ENCODE measurements at places on chromosomes 2 and 18.

DNA sequence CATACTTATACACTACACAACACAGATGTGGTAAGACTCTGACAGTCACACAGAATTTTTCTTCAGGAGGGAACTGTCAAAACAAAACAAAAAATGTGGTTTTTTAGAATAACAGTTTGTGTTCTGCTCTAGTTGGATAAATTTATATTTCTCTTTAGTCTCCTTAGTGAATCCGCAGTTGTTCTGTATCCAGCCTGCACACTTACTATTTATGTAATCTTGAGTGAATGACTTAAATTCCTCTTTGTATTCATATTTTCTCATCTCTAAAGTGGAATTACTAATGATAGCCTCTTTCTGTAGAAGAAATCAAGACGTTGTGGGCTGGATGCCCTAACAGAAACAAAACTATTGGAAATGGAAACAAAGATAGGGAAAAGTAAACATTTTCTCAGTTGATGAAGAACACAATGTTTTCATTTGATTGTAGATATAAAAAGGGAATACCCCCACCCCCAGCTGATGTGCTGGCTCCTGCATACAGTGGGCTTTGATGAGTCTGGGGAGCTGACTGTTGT is 375.2 kb downstream of the TRIB2 start:
- DNase-seq: no peak

GRCh38 chr2:74747411-74748080 is 86.4 kb upstream of the HK2 start:
- peak; percentile 94 for DNase-seq

DNA sequence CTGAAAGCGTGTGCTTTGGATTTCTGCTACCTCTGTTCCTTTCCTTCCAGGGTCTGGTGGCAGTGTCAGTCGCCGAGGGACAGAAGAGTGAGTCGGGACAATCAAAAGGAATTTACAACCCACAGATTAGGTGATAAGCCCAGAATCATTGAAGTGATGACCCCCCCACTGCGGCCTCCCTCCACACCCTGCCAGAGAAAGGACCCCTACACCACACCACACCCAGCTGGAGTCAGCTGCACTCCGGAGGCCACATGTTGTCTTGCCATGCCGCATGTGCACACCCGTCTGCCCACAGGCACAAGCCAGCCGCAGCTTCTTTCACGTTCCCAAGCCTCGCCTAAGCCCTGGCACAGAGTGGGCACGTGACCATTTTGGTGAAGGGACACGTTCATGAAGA is 366.8 kb upstream of the SALL3 start:
- no peak for DNase-seq

DNA sequence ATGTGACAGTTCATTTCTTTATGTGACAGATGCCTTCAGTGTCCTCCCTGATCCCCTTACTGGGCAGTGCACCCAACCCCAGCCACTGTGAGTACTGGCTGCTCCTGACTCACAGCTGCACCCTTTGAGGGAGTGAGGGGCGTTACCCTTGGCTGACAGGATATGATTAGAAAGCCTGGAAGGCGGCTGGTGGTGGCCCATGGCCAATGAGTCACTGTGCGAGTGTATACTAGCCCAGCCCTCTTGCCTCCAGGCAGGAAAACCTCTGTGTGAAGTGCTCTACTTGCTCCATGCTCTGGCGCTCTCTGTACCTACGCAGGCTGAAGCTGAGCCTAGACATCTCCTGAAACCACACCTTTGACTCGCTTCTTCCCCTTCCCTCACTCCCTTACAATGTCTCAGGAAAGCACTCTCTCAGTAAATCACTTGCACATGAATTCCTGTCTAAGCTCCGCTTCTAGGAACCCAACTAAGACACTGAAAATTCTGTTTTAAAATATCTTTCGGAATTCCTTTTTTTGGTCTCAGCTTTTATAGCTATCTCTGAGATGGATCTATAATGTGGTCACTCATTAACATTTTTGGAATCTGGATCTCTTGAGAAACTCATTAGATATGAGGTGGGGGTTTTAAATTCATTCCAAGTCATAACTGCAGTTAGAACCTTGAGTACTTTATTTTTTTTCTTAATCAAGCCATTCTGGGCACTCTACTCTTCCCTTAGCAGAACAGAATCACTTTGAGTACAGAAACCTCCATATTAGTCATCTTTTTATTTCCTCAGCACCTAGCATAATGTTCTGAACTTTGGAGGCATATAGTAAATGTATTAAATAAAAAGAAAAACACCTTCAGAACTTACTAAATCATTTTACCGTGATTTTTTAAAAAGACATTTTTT is 25.3 kb upstream of the STAM2 start:
- peak; percentile 90 for DNase-seq

DNA sequence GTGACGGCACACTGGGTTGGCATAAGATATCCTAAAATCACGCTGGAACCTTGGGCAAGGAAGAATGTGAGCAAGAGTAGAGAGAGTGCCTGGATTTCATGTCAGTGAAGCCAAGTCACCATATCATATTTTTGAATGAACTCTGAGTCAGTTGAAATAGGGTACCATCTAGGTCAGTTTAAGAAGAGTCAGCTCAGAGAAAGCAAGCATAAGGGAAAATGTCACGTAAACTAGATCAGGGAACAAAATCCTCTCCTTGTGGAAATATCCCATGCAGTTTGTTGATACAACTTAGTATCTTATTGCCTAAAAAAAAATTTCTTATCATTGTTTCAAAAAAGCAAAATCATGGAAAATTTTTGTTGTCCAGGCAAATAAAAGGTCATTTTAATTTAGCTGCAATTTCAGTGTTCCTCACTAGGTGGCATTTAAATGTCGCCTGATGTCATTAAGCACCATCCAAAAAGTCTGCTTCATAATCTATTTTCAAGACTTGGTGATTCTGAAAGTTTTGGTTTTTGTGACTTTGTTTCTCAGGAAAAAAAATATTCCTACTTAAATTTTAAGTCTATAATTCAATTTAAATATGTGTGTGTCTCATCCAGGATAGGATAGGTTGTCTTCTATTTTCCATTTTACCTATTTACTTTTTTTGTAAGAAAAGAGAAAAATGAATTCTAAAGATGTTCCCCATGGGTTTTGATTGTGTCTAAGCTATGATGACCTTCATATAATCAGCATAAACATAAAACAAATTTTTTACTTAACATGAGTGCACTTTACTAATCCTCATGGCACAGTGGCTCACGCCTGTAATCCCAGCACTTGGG is 19.6 kb downstream of the RSAD2 start:
- DNase-seq: peak; percentile 34

- DNase-seq: no peak
These were observed 52.3 kb upstream of the COL5A2 start for GRCh38 chr2:189231719-189232323.

DNA sequence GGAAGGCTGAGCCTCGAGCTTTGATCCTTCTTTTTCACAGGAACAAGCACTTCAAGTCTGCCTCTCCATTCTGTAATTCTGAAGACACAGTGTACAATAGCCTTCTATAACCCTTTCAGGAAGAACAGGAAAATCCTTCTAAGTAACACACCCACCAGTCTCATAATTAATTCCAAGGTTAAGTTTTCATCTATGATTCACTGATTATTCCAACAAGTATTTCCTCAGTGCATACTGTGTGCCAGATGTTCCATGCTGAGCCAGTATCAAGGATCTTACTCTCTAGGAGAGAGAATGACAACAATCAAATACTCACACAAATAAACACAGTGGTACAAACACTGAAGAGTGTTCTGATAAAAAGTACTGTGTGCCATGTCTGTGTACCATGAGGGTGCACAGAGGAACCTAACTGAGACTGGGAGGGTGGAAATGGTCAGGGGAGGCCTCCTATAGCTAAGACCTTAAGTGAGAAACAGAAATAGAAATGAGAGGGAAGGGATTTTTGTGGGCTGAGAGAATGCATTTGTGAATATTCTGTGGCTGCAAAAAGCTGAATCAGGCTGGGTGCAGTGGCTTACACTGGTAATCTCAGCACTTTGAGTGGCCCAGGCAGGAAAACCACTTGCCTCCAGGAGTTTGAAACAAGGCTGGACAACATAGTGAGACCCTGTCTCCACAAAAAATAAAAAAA is 7.3 kb upstream of the MTLN start:
- peak; percentile 68 for DNase-seq

GRCh38 chr2:113898081-113898480 is 8.2 kb downstream of the ACTR3 start:
- no peak for DNase-seq

DNA sequence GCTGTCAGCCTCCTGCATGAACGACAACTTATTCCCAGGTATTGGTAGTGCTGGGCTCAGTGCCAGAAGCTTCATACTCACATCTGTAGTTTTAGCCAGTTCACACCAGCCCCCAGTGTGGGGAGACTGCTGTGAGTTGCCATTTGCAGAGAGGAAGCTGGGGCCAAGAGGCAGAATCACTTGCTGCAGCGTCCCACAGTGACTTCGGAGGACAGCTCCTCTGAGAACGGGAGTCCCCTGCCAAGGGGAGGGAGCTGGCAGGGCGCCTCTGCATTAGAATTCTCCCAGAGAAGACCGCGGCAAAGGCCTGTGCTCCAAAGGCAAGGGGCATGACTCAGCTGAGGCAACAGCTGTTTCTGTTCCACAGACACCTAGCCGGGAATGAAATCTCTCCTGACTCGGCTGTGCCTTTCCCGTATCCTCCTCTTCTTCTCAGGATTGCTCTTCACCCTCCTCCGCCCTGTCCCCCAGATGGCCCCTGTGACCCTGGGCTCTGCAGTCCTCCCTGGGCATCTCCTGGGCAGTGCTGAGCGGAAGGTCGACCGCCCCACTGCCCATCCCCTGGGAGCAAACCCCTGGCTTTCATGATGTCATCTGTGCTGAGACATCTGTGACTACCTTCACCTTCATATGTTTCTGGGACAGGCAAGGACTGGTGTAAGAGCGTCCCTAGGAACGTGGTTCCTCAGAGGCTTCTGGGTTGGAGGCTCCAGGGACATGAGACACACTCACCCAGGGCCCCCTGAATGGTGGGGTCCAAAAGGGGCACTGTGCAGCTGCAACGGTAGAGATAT is 18.0 kb downstream of the MAL start:
- DNase-seq: peak; percentile 5

DNA sequence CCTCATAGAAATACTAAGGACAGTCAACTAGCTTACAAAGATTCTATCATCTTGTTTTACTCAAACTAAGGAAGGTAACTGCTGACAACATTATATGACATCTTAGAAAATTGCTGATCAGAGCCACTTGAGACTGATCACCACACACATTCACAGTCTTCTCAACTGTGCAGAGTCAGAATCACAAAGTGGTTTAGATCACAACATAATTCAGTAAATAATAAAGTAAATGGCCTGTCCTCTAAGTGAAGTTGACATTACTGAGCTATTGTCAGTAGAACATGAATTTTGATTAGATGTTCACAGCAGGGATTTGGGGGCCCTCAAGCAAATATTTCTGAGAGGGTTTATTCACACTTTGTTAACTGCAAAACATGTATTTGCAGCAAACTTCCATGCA is 28.5 kb downstream of the NOL4 start:
- no peak for DNase-seq

DNA sequence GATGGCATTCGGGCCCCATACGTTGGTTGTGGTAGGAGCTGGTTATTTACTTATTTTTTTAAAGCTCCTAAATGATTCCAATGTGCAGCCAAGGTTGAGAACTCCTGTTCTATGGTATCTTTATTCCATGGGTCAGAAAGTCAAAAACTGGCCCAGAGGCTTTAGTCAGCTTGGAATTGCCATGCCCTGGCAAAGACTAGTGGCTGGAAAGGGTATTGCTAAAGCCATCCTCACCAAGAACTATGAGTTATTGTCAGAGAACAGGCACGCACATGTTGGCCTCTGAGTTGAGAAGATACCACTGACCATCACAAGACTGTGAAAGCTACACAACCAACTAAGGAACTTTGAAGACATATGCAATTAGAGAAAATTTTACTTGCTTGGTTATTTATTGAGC is 47.9 kb upstream of the ACMSD start:
- no peak for DNase-seq

- DNase-seq: no peak
These were observed 12.0 kb upstream of the IL18RAP start for GRCh38 chr2:102410952-102411351.

DNA sequence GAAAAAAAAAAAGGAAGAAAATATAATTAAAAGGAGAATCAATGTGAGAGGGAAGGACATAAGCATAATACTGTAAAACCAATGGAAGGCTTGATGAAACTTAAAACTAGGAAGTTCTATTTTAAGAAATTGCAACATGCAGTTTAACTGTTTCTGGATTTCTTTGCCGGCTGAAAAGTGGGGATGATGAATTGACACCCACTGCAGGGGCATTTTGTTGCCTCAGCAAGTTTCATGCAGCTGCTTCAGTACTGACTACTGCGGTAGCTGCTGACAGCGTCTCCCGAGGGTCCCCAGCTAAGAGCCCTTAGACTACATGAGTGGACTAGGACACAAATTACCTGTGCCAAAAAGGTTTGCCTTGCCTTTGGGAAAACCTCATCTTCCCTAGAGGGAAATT is 69.2 kb downstream of the B3GNT2 start:
- peak; percentile 19 for DNase-seq

GRCh38 chr2:76669966-76670465 is 852.2 kb downstream of the LRRTM4 start:
- DNase-seq: no peak

DNA sequence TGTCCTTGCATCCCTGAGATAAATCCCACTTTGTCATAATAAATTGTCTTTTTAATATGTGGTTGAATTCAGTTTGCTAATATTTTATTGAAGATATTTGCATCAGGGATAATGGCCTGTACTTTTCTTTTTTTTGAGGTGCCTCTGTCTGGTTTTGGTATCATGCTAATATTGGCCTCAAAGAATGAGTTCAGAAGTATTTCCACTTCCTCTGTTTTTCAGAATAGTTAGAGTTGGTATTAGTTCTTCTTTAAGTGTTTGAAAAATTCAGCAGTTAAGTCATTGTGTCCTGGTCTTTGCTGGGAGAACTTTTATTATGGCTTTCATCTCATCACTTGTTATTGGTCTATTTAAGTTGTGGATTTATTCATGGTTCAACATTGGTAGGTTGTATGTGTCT is 464.1 kb upstream of the CRIM1 start:
- DNase-seq: no peak

- peak; percentile 69 for DNase-seq
These were observed 321.8 kb downstream of the ZEB2 start for GRCh38 chr2:144198116-144198515.

- no peak for DNase-seq
These were observed 172.2 kb upstream of the NCKAP5 start for GRCh38 chr2:133740500-133740899.

DNA sequence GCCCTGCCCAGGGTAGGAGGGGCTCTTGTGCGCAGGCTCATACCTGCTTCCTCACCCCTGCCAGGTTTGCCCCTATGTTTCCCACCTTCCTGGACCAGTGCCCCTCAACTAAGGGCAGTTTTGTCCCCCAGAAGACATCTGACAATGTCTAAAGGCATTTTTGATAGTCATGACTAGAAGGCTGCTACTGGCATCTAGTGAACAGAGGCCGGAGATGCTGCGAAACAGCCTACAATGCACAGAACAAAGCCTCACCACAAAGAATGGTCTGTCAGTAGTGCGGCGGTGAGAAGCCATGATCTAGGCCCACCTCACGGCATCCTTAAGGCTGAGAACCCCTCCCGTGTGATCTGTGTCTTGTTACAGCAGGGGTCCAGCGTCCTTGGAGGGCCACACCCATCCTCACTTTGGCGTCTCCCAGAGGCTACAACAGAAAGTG is 96.0 kb downstream of the TMEM17 start:
- DNase-seq: no peak
